ENCODE measurements at places on chromosomes 3 and 15. TPM values are rescaled to one million over a fixed set of nuclear protein-coding genes. Genes with fewer than 3 reads are reported as not detected.

DNA sequence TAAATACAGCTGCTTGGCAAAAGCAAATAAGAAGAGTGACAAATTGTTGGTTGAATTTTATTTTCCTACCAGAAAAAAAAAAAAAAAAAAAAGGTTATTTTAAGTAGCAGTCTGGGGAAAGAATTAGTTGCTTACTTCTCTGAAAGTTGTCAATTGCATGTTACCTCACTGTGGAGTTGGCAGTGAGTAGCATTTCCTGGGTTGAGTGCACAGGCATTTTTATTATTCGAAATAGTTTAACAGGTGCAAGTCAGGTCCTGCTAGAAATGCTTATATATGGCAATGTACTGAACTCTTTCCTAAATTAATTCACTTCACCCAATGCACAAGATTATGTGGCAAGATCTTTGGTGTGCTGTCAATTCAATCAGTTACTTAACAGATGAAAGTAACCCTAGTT lies 680.6 kb downstream of the EPHA3 start:
- DNase-seq, result no peak

DNA sequence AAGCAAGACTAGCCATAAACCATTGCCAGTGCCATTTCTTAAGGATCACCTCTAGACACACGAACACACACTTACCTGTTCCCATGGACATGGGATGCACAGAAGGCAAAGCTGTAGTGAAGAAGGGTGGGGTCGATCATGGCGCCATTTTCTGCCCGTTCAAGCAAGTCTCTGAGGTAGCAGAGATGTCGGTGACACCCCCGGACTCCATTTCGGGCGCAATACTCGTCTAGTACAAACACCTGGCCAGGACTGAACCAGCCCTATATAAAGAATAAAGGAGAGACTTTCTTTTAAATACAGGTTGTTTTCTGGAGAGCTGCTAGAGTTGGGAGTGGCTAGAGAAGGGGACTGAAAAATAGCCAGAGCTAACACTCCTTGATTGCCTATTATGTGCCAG lies 159.4 kb upstream of the FEZF2 start:
- DNase-seq, result no peak

GHSR gene
- total RNA-seq, result not detected

- no peak for DNase-seq
Observed at GRCh38 chr3:177882124-177882648, 654.0 kb upstream of the KCNMB2 start.

- no peak for DNase-seq
Observed at GRCh38 chr15:82146576-82146975, 100.8 kb upstream of the MEX3B start.

- DNase-seq, result no peak
Observed at GRCh38 chr3:54299169-54299935, 177.0 kb downstream of the CACNA2D3 start.

DNA sequence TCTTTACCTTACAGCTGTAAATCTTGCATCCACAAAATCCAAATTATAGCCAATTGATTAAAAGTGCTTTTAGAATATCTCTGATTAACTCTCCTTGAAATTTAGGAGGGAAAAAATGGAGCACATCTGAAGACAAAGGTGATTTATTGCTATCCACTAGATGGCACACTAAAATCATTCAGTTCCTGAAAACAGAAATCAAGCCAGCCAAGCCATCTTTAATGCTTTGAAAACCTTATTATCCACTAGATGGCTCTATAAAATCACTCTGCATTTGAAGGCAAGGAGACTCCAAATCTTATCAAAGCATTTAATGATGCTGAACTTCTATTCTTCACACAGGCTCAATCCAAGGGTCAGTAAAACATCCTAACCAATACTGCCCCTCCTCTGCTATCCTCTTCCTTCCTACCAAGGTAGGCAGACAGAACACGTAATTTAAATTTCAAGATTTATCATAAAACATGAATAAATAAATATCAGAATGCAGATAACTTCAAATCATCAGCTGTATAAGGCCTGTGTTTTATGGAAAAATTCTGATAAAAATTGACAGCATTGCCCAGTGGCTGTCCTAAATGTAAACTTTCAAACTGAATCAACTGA lies 48.4 kb downstream of the GOLIM4 start:
- no peak for DNase-seq

- DNase-seq, result no peak
Observed at GRCh38 chr3:31137718-31138465, 243.4 kb upstream of the GADL1 start.

- no peak for DNase-seq
Observed at GRCh38 chr15:74793135-74794028, 11.5 kb downstream of the CSK start.

ZNF80 gene
- not detected for total RNA-seq

LAMB2 gene
- 491 TPM for total RNA-seq

ELL3 gene
- total RNA-seq, result 5.5 TPM

DNA sequence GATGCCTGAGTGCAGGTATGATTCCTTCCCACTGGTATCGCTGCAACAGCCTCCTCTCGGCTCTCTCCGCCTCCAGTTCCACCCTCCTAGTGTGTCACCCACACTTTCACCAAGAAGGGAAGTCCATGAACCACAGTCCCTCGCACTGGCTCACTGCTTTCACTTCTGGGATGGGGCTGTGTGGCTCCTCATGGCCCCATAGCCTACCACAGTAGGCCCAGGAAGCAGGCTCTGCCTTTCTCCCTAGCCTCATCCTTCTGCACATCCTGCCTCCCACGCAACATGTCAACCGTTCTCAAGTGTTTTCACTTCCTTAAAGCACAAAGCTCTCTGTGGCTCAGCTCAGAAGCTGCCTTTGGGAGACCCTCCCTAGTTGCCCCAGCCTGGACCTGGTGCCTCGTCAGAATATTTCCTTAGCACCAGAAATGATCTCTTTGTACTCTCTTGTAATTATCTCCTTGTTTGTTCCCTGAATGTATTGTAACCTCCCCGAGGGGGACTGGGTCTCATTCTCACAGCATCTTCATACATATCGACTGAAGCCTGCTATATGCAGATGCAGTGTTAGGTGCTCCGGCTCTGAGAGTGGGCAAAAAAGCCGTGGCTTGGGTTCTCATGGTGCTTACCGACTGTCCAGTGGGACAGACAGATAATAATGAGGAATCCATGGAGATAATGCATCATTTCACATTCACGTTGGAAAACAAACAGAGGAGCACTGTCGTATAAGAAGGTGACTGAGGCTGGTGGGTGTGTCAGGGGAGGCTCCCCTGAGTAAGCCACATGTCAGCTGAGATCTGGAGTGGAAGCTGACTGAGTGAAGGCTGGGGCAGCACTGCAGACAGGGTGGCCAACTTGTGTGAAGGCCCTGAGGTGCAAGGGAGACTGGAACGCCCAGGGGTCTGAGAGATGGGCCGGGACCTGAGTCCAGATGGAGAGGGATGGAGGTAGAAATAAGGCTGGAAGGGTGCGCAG lies 107.1 kb downstream of the DGKG start:
- DNase-seq, result no peak

DNA sequence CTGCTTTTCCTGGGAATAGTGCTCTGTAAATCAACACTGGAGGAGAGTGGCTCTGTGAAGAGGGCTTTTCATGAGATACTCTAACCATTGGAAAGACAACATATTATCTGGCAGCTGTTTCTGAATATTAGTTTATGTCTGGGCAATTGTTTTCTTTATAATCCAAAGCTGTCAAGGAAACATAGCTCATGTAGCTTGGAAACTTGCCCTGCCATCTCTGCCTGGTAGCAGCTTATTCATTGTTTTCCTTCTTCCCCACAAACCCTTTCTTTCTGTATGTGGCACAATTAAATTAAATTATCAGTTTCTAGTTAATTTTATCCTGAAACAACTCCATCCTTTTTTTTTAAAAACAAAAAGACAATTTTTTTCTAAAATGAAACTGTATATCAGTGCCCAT lies 160.0 kb downstream of the EDEM1 start:
- no peak for DNase-seq

- DNase-seq, result no peak
Observed at GRCh38 chr3:8112587-8112986, 389.0 kb upstream of the LMCD1 start.

DNA sequence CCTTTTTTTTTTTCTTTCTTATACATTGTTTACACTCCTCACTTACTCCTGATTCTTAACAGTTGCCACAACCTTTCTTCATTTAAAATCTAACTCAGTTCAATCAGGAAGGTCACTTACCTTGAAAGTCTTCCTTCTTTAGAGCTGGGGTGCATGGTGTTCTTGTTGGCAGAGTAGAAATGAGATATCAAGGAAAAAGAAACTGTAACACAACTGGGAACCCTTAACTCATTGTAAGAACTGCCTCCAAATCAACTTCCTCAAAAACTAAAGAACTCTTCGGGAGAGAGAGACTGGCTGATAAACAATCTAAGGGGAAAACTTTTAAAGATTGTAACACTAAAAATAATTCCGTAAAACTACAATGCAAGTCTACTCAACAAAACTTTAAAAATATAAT lies 1.4 kb upstream of the APPL1 start:
- no peak for DNase-seq

- DNase-seq, result no peak
Observed at GRCh38 chr15:58628206-58628947, 121.1 kb downstream of the ADAM10 start.

DNA sequence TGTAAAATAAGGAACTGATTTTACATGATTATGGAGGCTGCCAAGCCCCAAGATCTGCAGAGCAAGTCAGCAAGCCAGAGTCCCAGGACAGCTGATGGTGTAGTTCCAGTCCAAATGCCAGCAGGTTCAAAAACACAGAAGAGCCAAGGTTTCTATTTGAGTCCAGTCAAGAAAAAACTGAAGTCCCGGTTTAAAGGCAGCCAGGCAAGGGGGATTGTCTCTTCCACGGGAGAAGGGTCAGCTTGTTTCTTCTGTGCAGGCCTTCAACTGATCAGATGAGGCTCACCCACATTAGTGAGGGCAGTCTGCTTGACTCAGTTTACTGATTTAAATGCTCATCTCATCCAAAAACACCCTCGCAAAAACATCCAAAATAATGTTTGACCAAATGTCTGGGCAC lies 246.2 kb downstream of the PLCL2 start:
- no peak for DNase-seq

DNA sequence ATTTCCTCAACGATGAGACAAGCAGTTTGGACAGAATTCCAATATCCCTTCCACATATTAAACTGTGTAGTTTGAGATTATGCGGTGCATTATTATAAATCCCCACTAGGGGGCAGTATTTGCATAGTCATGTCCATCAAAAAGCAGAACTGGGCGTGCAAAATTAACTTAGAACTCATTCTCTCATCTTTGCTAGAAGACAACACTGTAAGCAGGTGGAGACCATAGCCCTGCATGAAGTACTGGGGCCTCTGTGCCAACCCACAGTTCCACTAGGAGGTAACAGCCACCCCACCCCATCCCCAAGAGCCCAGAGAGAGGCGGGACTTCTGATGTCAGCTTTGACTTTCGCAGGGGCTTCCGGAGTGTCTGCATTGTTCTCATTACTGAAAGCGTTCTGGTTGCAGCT lies 106.6 kb upstream of the TMC3 start:
- no peak for DNase-seq

- DNase-seq, result no peak
Observed at GRCh38 chr15:48510976-48511375, 134.5 kb downstream of the FBN1 start.

DNA sequence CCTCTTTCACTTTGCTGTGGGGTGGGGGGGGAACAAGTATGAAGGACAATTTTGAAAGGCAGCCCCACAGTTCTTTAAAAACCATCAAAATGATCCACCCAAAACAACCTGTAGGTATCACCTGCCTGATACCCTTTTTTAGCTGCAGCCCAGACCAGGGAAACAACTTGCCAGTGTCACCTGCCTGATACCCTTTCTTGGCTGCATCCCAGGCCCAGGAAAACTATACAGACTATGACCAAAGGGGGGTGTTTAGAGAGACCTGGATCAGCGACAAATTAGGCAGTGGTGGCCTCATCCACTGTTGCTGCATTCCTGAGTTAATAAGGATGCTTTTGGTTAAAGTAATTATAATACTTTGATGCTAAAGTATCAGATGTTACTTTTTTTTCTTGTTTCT lies 122.0 kb downstream of the VPS13C start:
- no peak for DNase-seq

DNA sequence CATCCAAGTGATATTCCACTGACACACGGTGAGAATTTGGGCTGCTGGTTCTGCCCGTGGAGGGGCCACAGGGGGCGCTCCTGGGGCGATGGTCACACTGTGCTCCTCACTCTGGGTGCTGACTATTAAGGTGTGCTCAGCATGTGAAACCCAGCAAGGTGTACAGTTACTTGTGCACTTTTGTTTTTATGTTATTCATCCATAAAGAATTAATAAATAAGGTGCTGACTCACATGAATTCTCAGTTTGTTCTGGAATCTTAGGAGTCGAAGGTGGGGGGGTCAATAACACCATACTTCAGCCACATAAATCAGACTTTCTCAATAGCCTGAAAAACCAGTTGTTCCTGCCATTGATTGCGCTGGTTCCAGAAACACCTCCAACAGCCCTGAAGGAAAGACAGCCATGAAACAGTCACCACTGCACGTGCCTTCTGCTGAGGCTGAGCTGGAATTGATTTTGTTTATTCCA lies 53.5 kb upstream of the SPATA12 start:
- DNase-seq, result no peak

DNA sequence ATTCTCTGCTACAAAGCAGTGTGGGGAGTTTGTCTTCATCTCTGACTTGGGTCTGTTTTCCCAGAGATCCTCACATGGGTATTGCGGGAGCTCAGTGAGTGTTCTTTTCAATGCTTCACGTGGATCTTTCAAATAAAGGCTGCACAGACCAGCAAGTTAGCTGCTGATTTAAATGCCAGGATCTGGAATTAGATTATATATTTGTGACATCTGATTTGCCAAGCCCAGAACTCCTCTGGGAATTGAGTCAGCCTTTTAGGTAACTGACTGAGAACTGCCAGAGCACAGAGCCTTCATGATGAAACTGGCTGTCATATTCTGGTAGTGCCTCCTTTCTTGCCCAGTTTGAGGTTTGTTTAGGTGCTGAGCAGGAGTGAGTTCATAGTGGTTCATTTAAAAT lies 14.7 kb downstream of the EDEM1 start:
- DNase-seq, result no peak

DNA sequence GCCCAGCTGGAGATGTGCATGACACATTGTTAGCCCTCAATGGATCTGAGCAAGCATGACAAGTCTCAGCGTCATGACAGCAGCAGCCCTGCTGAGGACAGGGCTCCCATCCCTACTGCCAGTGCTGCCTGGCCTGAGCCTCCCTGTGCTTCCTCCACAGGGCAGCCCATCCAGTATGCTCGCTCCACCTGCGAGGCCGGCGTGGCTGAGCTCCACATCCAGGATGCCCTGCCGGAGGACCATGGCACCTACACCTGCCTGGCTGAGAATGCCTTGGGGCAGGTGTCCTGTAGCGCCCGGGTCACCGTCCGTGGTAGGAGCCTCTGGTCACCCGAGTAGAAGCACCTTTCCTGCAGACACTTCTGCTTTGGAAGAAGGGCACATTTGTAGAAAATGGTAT lies 85.8 kb upstream of the OSBPL11 start:
- DNase-seq, result no peak
